Thymus (tissue), 14 donors: ENCODE measurements at places on chromosomes 7 and 10.

DNA sequence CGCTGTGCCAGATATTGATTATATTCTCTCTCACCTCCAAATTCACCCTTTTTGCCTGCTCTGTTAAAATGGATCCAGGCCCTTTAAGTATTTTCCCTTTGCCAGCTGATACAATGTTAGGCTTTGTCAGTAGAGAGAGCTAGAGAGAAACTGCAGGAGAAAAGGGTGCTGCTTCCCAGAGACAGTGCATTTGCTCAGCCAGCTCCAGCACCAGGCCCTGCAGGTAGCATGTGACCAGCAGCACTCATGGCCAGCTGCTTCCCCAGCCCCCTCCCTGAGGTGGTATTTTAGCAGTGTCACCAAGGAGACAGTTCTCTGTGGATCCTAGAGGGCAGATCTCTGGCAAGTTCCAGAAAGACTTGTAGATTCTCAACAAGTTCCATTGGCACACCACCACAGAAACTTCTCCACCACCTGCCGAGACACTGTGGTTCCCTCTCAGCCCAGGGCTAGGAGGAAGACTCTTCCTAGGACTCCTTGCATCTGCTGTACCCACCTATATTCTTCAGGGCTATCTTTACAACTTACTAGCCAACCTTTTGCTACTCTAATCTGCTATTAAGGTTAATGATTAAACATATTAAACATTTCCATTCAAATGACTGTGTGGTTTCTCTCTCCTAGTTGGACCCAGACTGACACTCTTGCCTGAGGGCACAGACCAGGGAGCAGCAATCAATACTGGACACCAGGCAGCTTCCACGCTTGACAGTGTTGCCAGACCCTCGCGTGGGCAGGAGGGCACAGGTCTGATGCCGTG is 35.6 kb upstream of the ADAM12 start:
- H3K27me3 ChIP-seq = no peaks in the 10 kb centered on the region
- no peaks in the 10 kb centered on the region for H3K4me1 ChIP-seq
- H3K27ac ChIP-seq = no peak overlapping the region
- no peak overlapping the region for H3K4me3 ChIP-seq

DNA sequence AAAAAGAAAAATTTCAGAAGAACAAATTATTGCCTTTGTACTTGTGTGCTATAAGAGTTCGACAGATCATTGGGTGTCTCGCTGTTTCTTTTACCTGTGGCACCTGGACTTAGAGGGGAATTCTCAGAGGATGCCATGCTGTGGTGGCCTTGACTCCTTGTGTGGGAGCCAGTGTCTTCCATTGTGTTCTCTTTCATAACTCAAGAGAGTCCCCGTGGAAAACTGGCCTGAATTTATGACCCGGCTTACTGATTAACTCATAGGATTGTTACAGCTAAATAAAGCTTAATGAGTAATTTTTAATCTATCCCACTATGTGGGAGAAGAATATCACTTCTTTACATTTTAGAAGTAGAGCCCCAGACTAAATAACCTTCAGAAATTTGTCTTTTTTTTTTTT is 54.5 kb downstream of the UBE3C start:
- no peak overlapping the region for H3K4me3 ChIP-seq
- H3K27me3 ChIP-seq = no peaks in the 10 kb centered on the region
- H3K27ac ChIP-seq = no peak overlapping the region
- H3K4me1 ChIP-seq = no peaks in the 10 kb centered on the region

- peaks cover 11% of the 10 kb centered on the region for H3K4me1 ChIP-seq
- DNase-seq = peak; percentile 18
- H3K36me3 ChIP-seq = no peaks in the 10 kb centered on the region
- no peak overlapping the region for H3K4me3 ChIP-seq
- no peak overlapping the region for H3K27ac ChIP-seq
- H3K27me3 ChIP-seq = peaks cover 3% of the 10 kb centered on the region
These were observed 50.0 kb upstream of the WIPI2 start for GRCh38 chr7:5139998-5140397.

DNA sequence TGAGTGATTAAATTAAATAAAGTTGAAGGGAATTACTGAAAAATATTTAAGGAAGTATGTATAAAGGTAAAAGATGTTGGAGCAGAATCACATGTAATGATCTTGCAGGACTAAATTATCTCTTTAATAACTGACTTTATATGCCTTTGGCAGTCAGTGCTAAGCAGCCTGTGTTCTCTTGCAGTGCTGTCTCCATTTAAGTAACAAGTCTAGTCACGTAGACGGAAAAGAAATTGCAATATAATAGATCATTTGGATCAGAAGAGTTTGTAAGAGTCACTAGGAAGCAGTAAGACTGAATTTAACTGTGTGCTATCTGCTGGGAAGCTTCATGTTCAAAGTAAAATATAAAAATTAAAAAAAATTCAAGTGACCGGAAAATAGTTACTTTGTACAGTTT is 21.4 kb downstream of the BZW2 start:
- no peak overlapping the region for H3K4me3 ChIP-seq
- H3K27me3 ChIP-seq = no peaks in the 10 kb centered on the region
- no peak overlapping the region for H3K27ac ChIP-seq
- DNase-seq = no peak
- H3K36me3 ChIP-seq = peaks cover 6% of the 10 kb centered on the region

GRCh38 chr10:5530412-5530806 is 5.6 kb downstream of the CALML3 start:
- peaks cover 22% of the 10 kb centered on the region for H3K4me1 ChIP-seq
- no peak for DNase-seq
- no peak overlapping the region for H3K27ac ChIP-seq
- H3K36me3 ChIP-seq = no peaks in the 10 kb centered on the region

- H3K36me3 ChIP-seq = no peaks in the 10 kb centered on the region
- H3K4me3 ChIP-seq = no peak overlapping the region
- DNase-seq = no peak
- no peaks in the 10 kb centered on the region for H3K27me3 ChIP-seq
These were observed 80.2 kb downstream of the PRTFDC1 start for GRCh38 chr10:24872049-24872789.

GRCh38 chr10:72086466-72087391 is 1.6 kb downstream of the SPOCK2 start:
- no peak for DNase-seq
- peak overlapping the region; percentile 98 for H3K4me3 ChIP-seq
- peaks cover 53% of the 10 kb centered on the region for H3K4me1 ChIP-seq
- H3K27me3 ChIP-seq = no peaks in the 10 kb centered on the region
- H3K27ac ChIP-seq = peak overlapping the region; percentile 89
- H3K36me3 ChIP-seq = peaks cover 21% of the 10 kb centered on the region

- H3K27ac ChIP-seq = no peak overlapping the region
- H3K4me3 ChIP-seq = no peak overlapping the region
- no peak for DNase-seq
- H3K36me3 ChIP-seq = no peaks in the 10 kb centered on the region
- H3K27me3 ChIP-seq = no peaks in the 10 kb centered on the region
- H3K4me1 ChIP-seq = no peaks in the 10 kb centered on the region
These were observed 16.8 kb downstream of the UBE2D4 start for GRCh38 chr7:43942997-43943396.

DNA sequence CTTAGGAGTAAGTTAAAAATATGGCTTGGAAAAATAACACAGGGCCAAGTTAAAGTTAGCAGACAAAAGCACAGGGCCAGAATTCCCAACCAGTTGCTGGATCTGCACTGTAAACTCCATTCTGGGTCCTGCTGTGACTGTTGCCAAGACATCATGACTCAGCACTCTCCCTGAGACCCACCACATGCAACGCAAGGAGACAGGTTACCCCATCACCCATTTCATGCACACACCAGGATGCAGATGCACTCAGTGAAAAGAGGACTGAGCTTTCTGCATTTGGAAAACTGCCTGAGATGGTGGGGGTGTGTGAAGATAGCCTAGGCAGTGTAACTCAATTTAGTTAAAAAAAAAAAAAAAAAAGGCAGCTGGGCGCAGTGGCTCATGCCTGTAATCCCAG is 97.6 kb upstream of the ZNF438 start:
- no peaks in the 10 kb centered on the region for H3K36me3 ChIP-seq
- no peaks in the 10 kb centered on the region for H3K27me3 ChIP-seq
- H3K4me1 ChIP-seq = peaks cover 28% of the 10 kb centered on the region
- no peak overlapping the region for H3K27ac ChIP-seq

DNA sequence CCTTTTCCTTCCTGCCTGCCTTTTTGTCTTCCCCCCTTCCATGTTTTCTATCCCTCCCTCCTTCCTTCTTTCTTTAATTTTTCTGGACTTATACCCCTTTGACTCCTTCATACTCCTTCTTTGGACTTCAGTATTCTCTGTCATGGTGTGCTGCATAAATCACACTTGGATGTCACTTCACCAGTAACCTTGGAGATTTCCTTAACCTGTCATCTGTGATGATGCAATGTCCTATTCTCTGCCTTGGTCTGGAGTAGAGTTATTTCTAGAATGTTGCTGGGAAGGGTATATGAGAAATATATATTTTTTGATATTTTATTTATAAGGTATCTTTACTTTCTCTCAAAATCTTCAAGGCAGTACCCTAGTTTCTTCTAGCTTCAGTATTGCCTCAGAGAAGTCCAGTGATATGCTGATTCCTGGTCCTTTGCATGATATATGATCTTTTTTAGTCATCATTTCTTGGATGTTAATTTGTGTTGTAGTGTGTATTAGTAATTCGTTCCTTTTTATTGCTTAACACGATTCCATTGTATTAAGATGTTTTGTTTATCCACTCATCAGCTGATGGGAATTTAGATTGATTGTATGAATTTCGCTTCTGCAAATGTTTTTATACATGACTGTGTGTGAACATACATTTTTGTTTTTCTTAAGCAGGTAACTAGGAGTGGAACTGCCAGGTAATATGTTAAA is 206.9 kb upstream of the MBL2 start:
- H3K36me3 ChIP-seq = no peaks in the 10 kb centered on the region
- no peak overlapping the region for H3K27ac ChIP-seq
- no peak for DNase-seq

GRCh38 chr7:138784692-138785091 is 13.1 kb upstream of the TMEM213 start:
- DNase-seq = no peak
- H3K27me3 ChIP-seq = no peaks in the 10 kb centered on the region
- H3K4me3 ChIP-seq = no peak overlapping the region
- H3K36me3 ChIP-seq = no peaks in the 10 kb centered on the region
- H3K4me1 ChIP-seq = no peaks in the 10 kb centered on the region
- no peak overlapping the region for H3K27ac ChIP-seq

DNA sequence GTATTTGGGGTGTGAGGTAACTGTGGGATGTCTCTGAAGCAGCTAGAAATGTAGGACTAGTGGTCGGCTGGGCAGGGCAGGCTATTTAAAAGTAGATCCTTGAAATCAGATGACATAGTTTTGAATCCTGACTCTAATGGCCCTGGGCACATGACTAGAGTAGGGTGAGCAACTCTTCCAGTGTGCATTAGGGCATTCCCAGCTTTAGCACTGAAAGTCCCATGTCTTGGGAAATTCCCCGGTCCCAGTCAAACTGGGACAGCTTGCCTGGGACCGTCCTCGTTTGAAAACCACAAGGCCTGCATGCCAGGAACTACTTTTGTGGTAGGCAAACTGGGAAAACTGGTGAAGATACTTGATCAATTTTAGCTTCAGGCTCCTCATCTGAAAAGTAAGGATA is 255.3 kb downstream of the PTEN start:
- no peaks in the 10 kb centered on the region for H3K36me3 ChIP-seq
- no peaks in the 10 kb centered on the region for H3K27me3 ChIP-seq
- no peak overlapping the region for H3K27ac ChIP-seq
- peaks cover 55% of the 10 kb centered on the region for H3K4me1 ChIP-seq
- H3K4me3 ChIP-seq = no peak overlapping the region

- no peak overlapping the region for H3K4me3 ChIP-seq
- DNase-seq = no peak
- no peaks in the 10 kb centered on the region for H3K27me3 ChIP-seq
- H3K4me1 ChIP-seq = no peaks in the 10 kb centered on the region
These were observed 80.7 kb downstream of the CUX1 start for GRCh38 chr7:101898106-101898505.

DNA sequence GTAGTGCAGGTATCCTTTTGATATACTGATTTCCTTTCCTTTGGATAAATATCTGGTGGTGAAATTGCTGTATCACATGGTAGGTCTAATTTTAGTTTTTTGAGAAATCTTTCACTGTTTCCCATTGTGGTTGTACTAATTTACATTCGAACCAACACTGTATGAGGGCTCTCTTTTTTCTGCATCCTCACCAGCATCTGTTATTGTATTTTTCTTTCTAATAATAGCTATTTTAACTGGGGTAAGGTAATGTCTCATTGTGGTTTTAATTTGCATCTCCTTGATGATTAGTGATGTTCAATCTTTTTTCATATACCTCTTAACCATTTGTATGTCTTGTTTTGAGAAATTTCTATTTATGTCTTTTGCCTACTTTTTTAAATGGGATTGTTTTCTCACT is 335.4 kb upstream of the MTPN start:
- no peaks in the 10 kb centered on the region for H3K36me3 ChIP-seq
- H3K27me3 ChIP-seq = no peaks in the 10 kb centered on the region
- H3K4me1 ChIP-seq = no peaks in the 10 kb centered on the region
- no peak overlapping the region for H3K27ac ChIP-seq
- DNase-seq = no peak
- H3K4me3 ChIP-seq = no peak overlapping the region

DNA sequence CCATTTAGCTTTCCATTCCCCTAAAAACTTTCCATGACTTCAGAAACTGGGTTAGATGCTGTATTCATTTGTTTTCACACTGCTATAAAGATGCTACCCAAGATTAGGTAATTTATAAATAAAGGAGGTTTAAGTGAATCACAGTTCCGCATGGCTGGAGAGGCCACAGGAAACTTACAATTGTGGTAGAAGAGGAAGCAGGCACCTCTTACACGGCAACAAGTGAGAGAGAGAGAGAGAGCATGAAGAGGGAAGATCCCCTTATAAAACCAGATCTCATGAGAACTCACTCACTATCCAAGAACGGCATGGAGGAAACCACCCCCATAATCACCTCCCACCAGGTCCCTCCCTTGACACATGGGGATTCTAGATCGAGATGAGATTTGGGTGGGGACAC is 336.8 kb downstream of the TFEC start:
- H3K4me3 ChIP-seq = no peak overlapping the region
- no peak for DNase-seq
- H3K36me3 ChIP-seq = no peaks in the 10 kb centered on the region
- H3K27ac ChIP-seq = no peak overlapping the region
- no peaks in the 10 kb centered on the region for H3K27me3 ChIP-seq

DNA sequence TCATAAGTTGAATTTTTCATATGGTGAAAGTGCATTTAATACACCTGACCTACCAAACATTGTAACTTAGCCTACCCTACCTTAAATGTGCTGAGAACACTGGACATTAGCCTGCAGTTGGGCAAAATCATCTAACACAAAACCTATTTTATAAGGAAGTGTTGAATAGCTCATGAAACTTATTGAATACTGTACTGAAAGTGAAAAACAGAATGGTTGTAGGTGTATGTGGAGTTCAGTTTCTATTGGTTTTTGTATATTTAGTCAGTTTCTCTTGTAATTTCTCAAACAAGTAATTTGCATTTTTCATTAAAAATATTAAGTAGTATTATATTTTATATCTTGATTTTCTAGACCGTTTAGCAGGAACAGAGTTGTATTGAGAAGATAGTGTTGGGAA is 15.3 kb downstream of the CCDC7 start:
- no peak overlapping the region for H3K27ac ChIP-seq
- H3K4me3 ChIP-seq = no peak overlapping the region
